ENCODE measurements at places on chromosomes 7 and 10.

DNA sequence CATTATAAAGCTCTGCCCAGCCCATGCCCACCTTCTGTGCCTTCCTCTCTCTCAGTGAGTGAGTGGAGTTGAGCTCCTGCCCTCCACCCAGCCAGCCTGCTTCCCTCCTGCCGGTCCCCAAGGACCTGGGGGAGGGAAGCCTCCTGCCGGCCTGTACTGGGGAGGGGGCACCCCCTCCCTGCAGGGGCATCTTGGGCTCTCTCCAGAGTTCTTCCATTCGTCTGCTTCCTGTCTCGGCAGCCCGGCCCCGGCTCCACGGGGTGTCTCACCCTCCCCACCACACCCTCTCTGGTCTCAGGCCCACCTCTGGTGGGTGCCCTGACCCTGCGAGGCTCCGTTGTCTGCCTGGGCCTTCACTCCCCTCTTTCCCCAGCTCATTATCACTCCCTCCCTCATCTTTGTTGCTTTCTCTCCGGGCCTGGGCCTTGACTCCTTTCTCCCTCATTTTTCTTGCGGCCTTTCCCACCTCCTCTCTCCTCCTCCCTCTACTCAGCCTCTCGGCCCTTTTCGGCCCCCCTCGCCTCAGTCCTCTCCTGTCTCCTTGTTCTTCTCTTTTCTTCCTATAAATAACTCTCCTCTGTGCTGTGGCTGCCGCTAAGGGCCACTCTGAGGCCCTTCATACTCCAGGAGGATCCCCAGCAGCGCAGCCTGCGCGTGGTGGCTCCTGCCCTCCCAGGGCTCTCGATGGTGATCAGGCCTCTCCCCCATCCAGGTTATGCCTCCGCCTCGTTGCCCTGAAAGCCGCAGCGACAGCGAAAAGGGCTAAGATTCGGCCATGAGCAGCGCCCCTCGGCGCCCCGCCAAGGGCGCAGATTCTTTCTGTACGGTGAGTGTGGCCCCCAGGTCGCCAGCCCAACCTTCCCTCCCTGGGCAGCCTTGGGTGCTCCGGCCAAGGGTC lies 2.1 kb downstream of the SLC4A2 start:
- DNase-seq = no peak

DNA sequence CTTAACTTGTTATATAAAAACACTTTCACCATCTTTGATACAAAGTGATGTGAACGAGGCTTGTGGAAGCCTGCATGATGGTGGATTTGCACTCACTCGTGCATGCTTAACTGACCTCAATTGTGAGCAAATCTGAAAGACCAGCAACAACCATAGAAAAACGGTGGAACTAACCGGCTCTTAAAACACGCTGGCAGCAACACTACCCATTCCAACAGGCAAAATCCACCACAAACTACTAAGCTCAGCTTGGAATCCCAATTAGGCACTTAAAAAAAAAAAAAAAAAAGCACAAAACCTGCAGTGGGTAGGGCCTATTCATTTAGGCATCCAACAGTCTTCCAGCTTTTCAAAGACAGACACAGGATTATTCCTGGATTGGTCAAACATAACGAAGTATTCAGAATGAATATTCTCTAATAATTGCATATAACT lies 1.8 kb downstream of the GDI2 start:
- DNase-seq = peak; percentile 66

DNA sequence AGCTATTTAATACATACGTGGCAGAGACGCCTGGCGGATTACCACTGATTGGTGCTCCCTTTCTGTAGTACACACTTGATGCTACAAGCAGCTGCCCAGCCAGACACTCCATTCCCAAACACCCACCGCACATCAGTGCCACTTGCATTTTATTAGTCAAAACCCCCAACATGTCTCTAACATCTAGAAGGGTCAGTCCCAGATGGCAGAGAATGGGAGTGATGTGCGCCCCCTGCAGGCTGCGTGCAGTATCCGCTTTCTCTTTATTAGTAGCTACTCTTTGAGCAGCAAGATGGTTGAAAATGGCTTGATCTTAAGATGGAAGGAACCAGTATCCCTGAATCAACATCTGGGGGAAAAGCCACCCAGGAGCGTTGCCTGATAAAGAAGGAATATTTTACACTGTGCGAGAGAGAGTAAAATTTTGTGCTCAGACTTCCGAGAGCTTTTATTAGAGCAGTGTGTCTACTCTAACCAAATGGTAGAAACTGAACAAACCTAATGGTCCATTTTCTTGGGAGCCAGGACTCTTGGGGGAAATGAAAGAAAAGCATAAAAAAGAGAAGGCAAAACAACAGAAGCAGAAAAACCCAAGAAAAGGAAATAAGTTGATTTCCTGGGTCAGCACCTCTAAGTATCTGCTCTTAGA lies 78.3 kb downstream of the ST8SIA6 start:
- DNase-seq = peak; percentile 15

DNA sequence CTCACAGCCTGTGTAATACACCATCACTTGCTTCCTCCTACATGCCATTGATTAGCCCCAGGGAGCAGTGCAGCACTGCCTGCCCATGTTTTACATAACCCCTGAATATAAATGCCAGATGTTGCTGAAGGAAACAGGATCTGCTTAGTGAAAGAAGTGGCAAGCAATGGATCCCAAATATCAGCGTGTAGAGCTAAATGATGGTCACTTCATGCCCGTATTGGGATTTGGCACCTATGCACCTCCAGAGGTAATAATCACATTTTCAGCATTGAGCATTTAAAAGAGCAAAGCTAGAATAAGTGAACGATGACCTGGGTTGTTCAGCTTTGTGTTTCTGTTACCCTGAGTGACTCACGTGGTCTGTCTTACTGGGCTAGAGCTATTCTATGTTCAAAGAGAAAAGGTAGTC lies at the start of gene AKR1C4:
AKR1C4 (plus strand) TSS at position 136 of the 412 bp plus-strand sequence; CDS start at position 167, 31 bp downstream.
- DNase-seq = no peak

DNA sequence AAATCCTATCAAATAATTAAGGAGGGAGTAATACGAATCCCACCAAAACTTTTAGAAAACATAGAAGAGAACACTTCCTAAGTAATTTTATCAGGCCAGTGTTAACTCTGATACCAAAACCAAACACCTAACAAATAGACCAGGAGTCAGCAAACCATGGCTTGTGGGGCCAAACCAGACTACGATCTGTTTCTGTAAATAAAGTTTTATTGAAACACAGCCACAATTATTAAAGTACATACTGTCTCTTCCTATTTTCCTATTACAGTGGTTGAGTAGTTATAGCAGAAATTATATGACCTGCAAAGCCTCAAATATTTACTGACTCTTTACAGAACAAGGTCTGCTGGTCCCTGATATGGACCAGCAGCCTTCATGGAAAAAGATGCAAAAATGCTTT lies 73.1 kb upstream of the ELN start:
- no peak for DNase-seq

DNA sequence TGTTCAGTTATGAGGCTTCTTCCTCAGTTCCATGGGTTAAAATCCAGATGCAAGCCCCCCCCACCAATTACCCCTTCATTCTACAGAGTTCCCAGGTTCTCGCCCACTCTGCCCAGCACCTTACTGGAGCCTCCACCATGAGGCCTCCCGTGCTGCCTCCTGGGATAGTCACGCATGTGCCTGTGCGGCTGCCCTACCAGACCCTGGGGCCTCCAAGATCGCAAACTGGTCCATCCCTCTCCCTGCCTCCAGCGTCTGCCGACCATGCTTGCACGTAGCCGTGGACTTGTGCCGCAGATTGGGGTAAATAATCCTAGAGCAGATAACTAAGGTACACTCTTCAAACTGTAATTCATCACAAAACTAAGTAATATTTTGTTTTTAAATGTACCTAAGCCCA lies 611.2 kb downstream of the PTPRN2 start:
- DNase-seq = no peak

GRCh38 chr10:1154531-1155295 lies 98.5 kb downstream of the WDR37 start:
- no peak for DNase-seq

DNA sequence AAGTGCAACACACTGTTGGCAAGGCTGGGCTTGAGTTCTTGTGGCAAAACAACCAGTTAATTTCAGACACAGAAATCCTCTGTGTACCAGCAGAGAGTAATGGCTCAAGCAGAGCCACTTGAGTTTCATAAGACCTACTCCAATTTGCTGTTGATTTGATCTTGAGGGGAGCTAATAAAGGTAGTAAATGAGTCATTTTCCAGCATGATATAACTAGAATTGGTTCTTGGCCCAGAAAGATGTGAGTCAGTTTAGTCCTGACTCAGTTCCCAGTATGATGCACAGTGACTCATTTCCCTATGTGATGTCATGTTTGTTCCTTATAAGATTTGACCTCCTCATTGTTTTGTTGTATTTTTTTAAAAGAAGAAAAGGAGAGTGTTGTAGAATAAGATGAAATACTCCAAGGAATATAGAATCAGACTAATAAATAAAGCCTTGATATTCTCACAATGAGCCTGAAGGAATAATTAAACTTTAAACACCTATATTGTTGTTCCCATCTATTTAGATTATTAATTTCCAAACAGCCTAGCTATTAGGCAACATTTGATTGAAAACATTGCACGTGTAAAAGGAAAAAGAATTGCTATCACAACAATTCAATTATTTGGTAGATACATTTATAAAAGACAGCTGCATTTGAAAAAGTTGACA lies 186.2 kb downstream of the REEP3 start:
- DNase-seq = peak; percentile 99

DNA sequence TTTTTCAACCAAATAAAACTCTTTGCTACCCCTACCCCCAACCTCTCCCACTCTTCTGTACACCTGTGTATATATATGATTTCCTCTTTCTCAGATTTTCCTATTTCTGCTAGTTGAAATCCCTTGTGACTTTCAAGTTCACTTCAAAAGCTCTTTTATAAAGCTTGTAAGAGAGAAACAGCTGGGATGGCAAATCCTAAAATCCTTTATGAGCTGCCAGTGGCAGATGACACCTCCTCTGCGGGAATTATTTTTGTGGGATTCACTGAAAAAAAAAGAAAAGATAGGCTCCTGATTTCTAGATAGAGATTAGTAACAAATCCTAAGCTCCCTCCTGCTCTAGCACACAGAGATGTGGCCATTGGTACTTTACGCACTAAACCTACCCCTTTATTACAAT lies 92.9 kb downstream of the AHR start:
- DNase-seq = no peak

GRCh38 chr7:94632338-94633013 lies 23.5 kb downstream of the SGCE start:
- DNase-seq = peak; percentile 92

GRCh38 chr7:107692501-107692900 lies 31.9 kb downstream of the SLC26A4 start:
- DNase-seq = no peak

GRCh38 chr7:7969306-7970236 lies 975 bp downstream of the GLCCI1 start:
- peak; percentile 51 for DNase-seq

DNA sequence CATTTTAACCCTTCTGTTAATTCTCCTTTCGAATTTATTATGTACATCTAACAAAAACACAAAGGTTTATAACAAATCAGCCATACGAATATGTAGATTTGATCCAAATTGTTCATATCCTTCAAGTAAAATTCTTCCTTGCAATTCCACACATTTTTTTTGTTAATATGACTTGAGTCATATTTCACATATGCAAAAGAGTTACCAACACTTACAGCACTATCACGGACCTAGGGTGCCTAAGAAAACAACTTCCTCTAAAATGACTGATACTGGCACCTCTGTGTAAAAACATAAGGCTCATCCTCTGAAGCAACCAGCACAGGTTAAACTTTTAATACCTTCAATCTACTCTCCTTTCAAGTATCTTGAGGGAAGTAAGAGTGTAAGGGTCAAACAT lies 451.8 kb downstream of the SEMA3D start:
- no peak for DNase-seq

- no peak for DNase-seq
Measured at GRCh38 chr10:132497861-132498561, 39.6 kb upstream of the INPP5A start.

GRCh38 chr10:70552586-70552985 lies 50.0 kb downstream of the PRF1 start:
- DNase-seq = no peak

DNA sequence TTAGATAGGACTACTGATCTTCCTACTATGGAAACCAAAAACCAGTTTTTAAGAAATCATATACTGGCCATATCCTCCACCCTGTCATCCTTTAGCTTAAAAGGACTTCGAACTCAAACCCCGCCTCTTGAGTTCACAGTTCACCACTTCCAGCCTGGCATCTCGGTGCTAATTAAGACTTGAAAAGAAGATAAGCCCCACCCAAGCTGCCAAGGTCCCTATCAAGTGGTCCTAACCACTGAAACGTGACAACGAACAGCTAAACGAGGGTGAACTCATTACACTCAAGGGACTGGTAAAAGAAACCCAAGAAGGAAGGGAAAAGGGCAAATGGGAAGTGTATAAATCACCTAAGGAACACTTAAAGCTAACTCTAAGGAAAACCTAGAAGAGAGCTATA lies 16.1 kb downstream of the COL17A1 start:
- DNase-seq = no peak

- no peak for DNase-seq
Measured at GRCh38 chr10:85060944-85061343, 732.6 kb downstream of the CCSER2 start.

GRCh38 chr10:66535439-66535838 lies 390.4 kb upstream of the LRRTM3 start:
- DNase-seq = no peak

GRCh38 chr7:83731154-83731553 lies 82.2 kb upstream of the SEMA3E start:
- no peak for DNase-seq

GRCh38 chr10:130579913-130580312 lies 443.7 kb downstream of the GLRX3 start:
- DNase-seq = no peak

DNA sequence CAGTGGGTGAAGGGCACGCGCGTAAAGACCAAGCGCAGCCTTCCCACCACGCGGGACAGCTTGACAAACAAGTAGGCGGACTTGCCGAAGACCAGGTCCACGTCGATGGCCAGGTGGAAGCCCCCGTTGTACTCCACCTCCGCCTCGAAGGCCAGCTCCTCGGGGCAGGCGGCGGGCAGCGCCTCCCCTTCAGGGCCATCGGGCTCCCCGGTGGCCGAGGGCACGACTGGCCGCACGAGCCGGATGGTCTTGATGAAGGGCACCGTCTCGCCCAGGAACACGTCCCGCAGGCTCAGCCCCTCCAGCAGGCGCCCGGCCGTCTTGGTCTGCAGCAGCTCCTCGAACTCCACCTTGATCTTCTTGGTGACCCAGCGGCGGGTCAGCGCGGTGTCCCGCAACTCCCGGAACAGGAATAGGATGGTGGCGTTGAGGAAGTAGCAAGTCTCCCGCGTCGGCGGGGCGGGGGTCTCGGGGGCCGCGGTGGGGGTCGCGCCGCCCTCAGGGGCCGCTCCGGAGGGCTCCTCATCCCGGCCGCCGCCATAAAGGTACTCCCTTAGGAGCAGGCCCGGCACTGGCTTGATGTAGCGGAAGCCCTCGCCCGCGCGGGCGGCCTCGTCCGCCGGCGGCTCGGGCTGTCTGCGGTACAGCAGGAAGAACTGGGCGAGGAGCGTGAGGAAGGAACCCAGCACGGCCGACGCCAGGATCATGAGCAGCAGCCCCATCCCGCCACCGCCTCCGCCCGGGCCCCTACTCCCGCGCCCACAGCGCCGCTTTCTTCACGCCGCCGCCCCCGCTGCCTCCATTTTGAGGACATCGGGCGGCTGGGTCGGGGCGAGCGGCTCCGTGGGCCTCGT lies 507 bp downstream of the PDZD8 start:
- peak; percentile 11 for DNase-seq
